Activated CD8-positive, alpha-beta T cell treated with anti-CD3 and anti-CD28 coated beads for 36 hours (primary cell): ENCODE measurements at places on chromosomes 12 and 14. TPM values are rescaled to one million over a fixed set of nuclear protein-coding genes. Genes with fewer than 3 reads are reported as not detected.

- DNase-seq: no peak
Observed at GRCh38 chr12:43896496-43896895, 60.6 kb downstream of the TMEM117 start.

Gene HHIPL1
- 0.07 TPM for total RNA-seq

DNA sequence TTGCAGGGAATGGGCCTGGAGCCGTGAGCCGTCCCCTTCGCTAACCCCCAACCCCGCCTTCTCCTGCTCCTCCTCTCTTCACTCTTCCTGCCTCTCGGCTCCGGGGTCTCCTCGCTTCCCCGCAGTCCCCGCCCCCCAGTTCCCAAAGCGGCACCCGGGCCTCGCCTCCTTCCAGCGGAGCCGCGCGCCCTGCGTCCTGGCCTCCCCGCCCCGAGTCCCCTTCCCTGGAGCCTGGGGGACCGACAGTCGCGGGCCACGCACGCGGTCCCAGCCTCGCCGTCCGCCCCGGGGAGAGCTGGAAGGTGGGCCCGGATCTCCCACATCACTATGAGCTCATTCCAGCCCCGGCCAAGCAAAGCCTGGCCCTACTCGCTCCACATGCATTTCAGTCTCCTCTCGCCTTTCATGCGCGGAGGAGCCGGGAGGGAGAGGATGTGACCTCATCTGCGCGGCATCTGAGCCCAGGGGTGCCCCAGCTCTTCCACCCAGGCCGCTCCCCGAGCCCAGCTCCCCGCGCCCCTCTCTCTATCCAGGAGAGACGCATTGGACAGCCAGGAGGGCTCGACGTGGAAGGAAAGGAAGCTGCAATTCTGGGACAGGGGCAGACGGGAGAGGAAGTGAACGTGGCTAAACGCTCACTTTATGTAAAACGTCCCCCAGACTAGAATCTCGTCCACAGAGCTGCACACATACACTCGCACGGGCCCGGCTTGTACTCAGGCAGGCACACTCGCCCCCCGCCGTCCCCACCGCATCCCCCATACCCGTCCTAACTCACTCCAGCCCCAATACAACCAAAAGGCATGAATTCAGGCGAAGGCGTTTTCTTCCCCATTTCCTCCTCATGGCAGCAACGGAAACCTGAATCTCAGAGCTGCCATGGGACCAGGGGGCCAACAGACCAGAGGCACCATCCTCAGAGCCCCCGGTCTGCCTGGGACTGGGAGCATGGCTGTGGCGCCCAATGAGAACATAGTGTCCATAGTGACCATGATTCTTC lies 108.7 kb upstream of the CCND2 start:
- DNase-seq: peak; percentile 81

- DNase-seq: no peak
Observed at GRCh38 chr12:131167334-131167733, 213.6 kb downstream of the ADGRD1 start.

GRCh38 chr12:13198876-13199275 lies 2.4 kb downstream of the EMP1 start:
- DNase-seq: no peak

GRCh38 chr12:121708313-121709063 lies 4.1 kb upstream of the TMEM120B start:
- no peak for DNase-seq

Gene TSPAN11
- not detected for total RNA-seq
